Colonic mucosa (tissue), 4 donors: ENCODE measurements at places on chromosomes 3 and 15.

- DNase-seq, result no peak
These were observed 109.0 kb downstream of the FRMD4B start for GRCh38 chr3:69276884-69277283.

- no peak for DNase-seq
These were observed 223.0 kb downstream of the THSD4 start for GRCh38 chr15:71338265-71338664.

DNA sequence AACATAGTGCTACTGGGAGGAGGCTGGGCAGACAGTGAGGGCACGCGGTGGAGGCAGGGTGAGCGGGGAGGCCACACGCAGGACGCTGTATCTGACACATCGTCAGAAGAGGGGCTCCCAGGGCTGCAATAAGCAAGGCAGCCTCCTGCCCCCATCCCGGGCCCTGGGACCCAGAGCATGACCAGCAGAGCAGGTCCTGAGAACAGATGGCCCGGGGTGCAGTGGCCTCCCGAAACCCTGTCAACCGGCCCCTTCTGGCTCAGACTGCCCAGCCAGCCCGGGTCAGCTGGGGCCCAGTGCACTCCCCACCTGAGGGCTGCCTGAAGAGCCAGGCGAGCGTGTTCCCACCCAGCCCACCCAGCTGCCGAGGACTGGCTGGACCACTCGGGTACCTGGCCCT, 37.4 kb downstream of the DNAJB8 start:
- DNase-seq, result no peak

DNA sequence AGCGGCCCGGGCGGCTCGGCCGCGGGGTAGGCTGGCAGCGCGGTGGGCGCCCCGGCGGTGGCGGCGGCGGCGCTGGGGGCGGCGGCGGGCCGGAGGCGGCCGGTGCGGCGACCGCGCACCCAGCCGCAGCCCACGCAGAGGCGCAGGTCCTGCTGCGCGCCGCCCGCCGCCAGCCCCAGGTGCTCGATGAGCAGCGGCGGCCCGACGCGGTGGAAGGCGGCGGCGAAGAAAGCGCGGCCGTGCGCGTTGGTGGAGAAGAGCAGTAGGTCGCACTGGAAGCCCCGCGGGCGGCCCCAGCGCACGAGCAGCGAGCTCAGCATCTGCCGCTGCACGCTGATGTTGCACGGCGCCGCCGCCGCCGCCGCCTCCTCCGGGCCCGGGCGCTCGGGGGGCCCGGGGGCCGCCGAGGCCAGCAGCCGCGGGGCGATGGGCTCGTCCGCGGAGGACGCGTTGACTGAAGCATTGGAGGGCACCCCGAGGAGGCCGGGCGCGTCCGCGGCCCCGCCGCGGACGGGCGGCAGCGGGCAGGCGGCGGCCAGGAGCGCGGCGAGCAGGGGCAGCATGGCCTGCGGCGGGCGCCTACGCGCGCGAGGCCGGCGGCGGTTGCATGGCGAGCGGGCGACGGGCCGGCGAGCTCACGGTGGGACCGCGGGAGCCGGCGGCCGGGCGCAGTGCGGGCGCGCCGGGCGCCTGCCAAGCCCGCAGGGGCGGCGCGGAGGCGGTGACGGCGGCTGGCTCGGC, 452 bp downstream of the TMEM158 start:
- no peak for DNase-seq

DNA sequence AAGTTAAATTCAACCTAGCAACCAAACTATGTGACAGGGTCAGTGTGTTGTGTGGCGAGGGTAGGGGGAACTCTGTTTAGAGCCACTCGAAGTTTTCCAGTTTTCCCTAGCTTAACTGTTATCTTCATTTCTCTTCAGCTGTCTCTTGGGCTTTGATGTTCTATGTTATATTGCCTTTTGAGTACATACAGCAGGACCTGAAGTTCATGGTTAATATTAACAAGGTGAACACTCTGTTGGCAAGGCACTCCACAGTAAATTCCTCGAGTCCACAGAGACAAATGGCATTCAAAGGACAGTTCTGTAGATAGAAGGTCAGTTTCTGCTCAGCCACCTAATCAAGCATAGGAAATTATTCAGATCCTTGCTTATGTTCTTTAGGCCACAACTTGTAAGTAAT, 147.9 kb upstream of the DPH6 start:
- DNase-seq, result no peak

DNA sequence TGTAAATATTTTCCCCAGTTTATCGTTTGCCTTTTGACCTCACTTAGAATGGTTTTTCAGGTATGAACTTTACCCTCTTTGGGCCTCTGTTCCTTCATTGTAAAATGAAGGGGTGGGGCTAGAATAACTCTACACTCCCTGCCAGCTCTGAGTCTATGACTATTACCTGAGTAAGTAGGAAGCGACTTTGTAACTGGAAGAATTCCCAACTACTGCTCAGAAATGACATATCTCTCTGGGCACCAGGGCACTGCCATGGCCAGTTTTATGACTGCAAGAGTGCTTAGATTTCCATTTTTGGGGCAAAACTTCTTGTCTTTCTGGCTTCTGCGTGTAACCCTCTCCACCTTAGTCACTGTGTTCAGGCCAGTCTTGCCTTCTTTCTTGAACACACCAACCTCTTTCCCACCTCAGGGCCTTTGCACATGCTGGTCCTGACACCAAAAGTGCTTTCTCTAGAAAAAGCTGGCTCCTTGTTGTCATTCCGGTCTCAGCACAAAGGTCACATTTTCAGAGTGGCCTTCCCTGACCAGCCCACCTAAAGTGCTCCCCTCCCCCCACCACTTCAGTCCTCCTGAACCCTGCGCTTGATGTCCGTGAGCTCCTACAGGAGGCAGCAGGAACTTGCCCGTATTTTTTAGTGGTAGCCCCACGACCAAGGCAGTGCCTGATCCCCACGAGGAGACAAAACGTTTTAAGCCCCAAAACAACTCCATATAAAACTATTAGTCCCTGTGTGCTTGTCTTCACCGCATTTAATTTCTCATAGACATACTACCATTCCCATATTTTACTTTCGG, 25.6 kb downstream of the CDCP1 start:
- DNase-seq, result peak; percentile 68

DNA sequence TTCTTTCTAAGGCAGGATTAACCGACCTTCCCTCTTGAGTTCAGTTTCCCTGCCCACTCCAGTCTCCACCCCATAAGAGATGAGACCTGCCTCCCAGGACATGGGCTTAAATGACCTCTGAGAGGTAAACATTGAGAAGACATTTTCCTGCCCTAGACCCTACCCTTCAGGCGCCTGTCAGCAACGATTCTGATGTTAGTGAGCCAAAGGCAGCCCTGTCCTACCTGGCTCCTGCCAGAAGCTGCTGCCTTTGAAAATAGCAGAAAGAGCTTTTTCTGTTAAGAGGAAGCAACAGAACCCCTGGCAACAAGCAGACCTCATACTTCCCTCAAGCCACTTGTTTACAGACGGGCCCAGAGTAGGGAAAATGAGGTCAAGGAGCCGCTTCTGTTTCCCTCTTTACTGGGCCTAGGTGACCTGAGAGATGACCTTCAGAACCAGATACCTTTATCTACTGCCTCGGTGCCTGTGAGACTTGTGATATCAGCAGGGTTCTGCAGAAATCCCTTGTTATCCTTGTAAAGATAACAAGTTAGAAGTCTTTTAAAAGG, 52.0 kb downstream of the CD200R1L start:
- no peak for DNase-seq

GRCh38 chr3:14598143-14598569, 53.4 kb upstream of the CCDC174 start:
- DNase-seq, result no peak

- DNase-seq, result no peak
These were observed 4.1 kb downstream of the ZNF717 start for GRCh38 chr3:75781079-75781745.

DNA sequence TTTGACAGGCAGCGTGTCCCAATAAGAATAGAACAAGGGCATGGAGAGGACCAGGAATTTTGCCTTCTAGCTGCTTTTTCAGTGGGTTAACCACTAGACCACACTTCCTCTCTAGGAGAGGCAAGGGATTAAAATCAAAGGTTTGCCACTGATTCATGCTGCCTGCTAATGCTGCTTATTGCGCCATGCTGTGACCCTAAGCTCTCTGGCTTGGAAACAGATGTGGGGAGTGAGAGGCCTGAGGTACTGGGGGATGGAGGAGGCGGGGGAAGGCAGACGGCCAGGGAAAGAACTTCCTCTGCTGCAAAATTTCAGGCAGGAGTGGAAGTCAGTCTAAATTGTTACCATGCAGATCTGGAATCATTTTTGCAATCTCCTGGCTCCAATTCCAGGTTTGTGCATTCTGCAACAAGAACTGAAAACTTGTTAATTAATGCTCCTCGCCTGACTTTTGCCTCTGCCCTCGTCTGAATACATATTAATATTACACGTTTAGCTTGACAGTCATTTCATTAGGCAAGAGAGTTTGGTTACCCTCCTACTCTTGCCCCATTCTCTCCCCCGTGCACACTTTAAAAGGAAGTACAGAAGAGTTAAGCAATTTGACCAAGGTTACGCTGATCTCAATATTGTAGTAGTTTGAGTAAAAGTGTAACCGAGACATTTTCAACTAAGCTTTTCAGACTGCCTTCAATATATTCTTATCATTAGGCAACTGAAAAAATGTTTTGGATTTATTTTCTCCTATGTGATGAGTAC, 121.7 kb upstream of the SPRED1 start:
- peak; percentile 69 for DNase-seq

- DNase-seq, result no peak
These were observed 32.9 kb downstream of the CD200R1L start for GRCh38 chr3:112813723-112814171.

DNA sequence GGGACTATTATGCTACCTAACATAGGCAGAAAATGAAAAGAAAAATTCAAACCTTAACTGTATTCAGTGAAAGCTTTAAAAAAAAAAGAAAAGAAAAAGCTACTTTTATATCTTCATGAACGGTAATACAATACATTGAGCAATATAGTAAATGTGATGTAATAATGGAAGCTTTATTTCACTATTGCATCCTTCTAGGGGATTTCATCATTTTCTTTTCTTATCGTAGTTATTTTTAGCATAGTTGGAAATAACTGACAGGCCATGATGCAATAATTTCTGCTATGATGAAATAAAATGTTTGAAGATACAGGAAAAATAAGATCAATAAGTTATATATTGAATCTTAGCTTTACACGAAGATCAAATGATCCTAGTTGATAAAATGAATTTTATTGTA, 40.3 kb upstream of the ZCWPW2 start:
- no peak for DNase-seq

DNA sequence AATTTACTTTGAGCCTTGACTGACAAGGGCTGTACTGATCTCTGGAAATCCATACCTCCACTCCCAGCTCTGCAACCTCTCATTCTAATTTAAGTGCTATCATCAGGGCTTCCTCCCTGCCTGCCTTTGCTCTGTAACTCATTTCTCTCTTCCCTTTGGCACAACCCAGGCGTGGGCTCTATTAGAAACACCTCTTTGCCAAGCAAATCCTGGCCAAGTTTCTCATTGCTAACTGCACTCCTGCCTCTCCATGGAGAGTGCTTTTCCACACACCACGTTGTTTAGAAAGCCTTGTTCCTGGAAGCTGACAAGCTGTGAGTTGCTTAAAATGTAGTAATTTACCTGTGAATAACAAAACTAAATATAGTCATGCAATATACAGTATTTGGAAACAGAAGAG, 20.1 kb upstream of the FSTL1 start:
- no peak for DNase-seq

- no peak for DNase-seq
These were observed 25.4 kb upstream of the CDV3 start for GRCh38 chr3:133548090-133548489.

DNA sequence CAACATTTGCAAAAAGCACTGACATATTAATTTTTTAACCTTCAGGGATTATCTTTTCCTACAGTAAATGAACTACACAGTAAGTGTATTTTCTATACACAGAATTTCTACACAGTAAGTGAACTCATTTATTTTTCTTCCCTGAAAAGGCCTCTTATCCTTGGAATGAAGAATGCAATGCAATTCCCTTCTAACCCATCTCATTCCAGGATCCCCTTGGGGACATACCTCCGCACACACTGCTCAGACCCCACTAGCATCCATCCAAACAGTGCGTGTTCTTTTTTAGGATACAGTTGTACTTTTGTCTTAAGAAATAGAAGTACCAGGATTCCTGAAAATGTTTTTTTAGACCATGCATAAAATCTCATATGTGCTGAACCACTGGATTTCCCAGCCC, 152.8 kb downstream of the UACA start:
- DNase-seq, result no peak

DNA sequence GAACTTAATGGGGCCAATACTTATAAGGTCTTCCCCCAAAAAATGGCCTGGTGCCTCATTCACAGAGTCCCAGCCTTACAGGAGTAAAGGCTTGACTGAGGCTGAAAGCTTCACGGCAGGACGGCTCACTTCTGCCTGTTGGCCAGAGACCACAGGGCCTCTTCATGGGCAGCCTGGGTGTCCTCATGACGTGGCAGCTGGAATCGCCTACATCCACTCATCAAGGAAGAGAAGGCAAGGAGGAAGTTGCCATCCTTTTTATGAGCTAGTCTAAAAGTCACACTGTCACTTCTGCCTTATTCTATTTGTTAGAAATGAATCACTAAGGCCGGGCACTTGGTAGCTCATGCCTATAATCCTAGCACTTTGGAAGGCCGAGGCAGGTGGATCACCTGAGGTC, 89.3 kb upstream of the DGKG start:
- DNase-seq, result no peak

GRCh38 chr15:68578175-68578979, 416 bp upstream of the CORO2B start:
- peak; percentile 42 for DNase-seq

GRCh38 chr3:39443530-39443929, 23.9 kb upstream of the MOBP start:
- DNase-seq, result no peak

- DNase-seq, result peak; percentile 44
These were observed 15.7 kb downstream of the BHLHE40 start for GRCh38 chr3:4994823-4995499.

- DNase-seq, result no peak
These were observed 300.7 kb downstream of the TUSC7 start for GRCh38 chr3:117010318-117010717.

GRCh38 chr15:67085237-67085817, 19.9 kb downstream of the SMAD3 start:
- DNase-seq, result no peak

GRCh38 chr3:134473868-134474546, 11.8 kb downstream of the ANAPC13 start:
- DNase-seq, result peak; percentile 91

DNA sequence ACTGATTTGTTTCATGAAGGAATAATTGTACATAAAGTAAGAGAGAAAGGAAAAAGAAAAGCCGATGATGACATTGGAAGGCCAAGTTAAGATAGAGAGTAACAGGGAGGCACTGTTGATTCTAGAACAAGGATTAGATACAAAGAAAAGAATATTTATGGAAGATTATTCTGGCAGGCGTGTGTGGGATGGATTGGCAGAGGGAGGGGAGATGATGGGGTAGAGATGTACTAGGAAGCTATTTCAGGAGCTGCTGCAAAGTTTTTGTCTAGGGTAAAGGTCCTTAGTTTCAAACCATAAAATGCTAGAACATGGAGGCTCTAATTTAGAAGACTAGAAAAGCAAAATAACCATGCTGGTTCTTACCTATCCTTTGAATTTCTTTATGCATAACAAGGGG, 280.0 kb upstream of the LRRN1 start:
- no peak for DNase-seq

- DNase-seq, result no peak
These were observed 480.7 kb upstream of the SUCLG2 start for GRCh38 chr3:68135067-68135466.

- DNase-seq, result no peak
These were observed 1.6 kb upstream of the P2RY13 start for GRCh38 chr3:151330899-151331298.
